Temporal lobe (tissue), 4 donors: ENCODE measurements at places on chromosomes 6 and 20. TPM values are rescaled to one million over a fixed set of nuclear protein-coding genes. Genes with fewer than 3 reads are reported as not detected.

The PTPRT gene
- 34.7 TPM for total RNA-seq

The RBL1 gene
- 12.8 TPM for total RNA-seq

The SIRPB1 gene
- total RNA-seq: not detected

The SYTL3 gene
- 3.0 TPM for total RNA-seq

The HLA-C gene
- total RNA-seq: 3.2 TPM

The NINL gene
- 15.5 TPM for total RNA-seq

The ACSS2 gene
- total RNA-seq: 30.5 TPM

The CHRNA4 gene
- total RNA-seq: 22.4 TPM

The TFB1M gene
- 14.5 TPM for total RNA-seq

The FAM217B gene
- 24.6 TPM for total RNA-seq

The OXT gene
- total RNA-seq: not detected

The PKHD1 gene
- total RNA-seq: under 0.01 TPM

The TPD52L1 gene
- total RNA-seq: 3.4 TPM

The R3HDML gene
- total RNA-seq: not detected

The LRRC73 gene
- total RNA-seq: 5.7 TPM
